ENCODE measurements at places on chromosomes 12 and 14.
A peak's percentile ranks its signal among the peaks of the same experiment; 100 is the strongest.

- DNase-seq, result no peak
These were observed 26.5 kb upstream of the SMOC1 start for GRCh38 chr14:69852531-69853321.

DNA sequence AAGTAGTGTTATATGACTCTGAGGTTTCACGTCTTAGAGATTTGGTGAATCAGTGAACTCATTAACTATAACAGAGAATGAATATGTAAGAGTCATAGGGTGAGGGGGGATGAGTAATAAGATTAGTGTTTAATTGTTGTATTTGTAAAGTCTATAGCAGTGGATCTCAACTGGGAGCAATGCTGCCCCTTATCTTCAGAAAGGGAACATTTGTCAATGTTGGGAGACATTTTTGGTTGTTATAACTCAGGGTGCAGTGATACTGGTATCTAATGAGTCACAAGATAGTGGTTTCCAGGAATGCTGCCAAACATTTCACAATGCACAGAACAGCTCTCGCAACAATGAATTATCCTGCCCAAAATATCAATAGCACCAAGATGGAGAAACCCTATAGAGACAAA is 1193.7 kb downstream of the GALC start:
- DNase-seq, result no peak

- DNase-seq, result no peak
These were observed 18.5 kb upstream of the SFSWAP start for GRCh38 chr12:131692431-131692830.

DNA sequence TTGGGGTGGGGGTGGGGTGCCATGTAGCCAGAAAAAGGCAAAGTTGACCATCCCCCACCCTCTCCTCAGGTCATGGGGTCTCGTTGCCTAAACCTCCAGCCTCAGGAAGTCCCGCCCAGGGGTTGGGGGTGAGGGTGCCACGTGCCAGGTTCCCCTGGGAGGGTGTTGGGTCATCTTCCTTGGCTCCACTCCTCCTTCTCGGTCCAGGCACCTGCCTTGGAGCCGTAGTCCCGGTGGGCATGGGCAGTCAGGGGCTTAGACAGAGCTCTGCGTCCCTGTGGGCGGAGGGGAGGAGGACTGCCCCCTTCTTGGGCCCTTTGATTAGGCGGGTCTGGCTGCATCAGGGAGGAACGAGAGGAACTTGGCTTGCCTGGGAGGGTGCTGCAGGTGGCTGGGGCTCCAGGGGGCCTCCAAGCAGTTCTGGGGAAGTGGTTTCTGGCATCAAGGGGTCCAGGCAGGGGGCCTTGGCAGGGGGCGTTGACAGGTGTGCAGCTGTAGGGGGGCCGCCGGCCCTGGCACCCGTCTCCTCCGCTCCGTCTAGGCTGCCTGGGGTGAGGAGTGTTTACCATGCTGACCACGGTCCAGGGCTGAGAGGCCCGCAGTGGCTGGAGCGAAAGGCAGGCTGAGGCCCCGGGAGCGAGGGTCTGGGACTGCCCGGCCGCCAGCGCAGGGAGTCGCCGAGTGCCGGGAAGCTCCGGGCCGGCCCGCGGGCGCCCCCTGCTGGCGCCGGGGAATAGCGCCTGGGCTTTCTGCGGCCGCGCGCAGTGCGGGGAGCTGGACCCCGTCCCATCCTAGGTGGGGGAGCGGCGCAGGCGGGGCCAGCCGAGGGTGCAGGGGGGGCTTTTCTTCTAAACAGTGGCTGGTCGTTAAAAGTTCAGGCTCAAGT is 7.9 kb downstream of the SETD1B start:
- DNase-seq, result peak; percentile 94

GRCh38 chr12:77342253-77342652 is 276.9 kb upstream of the E2F7 start:
- DNase-seq, result no peak

DNA sequence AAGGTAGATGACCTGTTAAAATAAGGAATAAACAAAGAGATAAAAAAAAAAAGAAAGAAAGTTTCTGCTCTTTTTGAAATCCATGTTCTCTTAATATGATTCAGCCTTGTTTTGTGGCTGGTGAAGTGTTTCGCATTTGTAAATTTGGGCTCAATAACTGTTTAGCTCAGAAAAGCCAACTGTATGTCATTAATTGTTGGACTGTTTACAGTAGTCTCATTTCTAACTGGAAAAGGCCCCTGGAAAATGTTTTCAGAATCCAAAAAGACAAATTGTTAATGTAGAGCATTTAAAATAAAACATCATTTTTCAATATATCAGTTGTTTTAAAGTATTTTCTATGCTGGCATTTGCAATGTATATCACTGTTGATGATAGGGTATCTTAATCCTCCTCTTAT is 47.4 kb upstream of the DYRK2 start:
- DNase-seq, result no peak

DNA sequence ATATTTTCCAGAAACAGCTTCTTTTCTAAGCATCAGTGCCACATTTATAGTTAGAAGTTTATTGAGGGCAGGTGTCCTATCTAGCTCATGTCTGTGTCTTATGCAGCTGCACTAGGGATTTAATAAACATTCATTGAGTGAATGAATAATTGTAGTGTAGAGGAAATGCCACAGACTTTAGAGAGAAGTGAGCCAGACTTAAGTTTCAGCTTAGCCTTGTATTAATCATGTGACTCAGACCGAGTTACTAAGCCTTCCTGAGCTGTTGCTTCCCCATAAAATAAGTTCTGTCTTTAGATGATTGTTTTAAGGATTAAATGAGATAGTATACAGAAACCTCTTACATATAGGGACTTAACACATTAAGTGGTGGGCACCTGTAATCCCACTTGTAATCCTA is 236.1 kb upstream of the DDHD1 start:
- DNase-seq, result no peak

DNA sequence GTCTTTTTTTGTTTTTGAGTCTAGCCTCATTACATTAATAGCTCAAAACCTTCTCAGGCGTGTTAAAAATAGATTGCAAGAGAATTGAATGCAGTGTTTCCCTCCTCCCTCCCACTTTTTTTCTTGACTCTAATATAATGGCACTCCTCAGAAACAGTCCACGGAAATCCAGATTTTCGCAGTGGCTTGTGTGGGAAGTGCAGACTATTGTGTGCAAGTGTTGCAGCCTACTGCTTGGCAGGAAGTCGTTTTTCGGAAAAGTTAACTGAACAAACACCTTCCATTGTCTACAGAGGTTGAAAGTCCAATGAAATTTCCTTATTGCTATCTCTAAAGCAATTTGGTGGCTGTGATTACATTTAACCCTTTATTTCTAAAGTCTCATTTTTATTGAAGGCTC is 147.9 kb upstream of the E2F7 start:
- DNase-seq, result no peak

DNA sequence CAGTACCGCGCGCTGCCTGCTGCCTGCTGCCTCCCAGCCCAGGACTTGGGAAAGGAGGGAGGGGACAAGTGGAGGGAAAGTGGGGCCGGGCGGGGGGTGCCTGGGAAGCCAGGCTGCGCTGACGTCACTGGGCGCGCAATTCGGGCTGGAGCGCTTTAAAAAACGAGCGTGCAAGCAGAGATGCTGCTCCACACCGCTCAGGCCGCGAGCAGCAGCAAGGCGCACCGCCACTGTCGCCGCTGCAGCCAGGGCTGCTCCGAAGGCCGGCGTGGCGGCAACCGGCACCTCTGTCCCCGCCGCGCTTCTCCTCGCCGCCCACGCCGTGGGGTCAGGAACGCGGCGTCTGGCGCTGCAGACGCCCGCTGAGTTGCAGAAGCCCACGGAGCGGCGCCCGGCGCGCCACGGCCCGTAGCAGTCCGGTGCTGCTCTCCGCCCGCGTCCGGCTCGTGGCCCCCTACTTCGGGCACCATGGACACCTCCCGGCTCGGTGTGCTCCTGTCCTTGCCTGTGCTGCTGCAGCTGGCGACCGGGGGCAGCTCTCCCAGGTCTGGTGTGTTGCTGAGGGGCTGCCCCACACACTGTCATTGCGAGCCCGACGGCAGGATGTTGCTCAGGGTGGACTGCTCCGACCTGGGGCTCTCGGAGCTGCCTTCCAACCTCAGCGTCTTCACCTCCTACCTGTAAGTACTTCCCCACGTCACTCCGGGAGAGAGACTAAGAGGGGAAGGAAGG is at the start of gene LGR5:
LGR5 (plus strand) TSS at position 186 of the 732 bp plus-strand sequence; CDS start at position 469, 283 bp downstream.
- peak; percentile 35 for DNase-seq

- no peak for DNase-seq
These were observed 120.7 kb downstream of the FOXN3 start for GRCh38 chr14:89296281-89296745.

GRCh38 chr12:129844662-129845220 is 59.1 kb downstream of the TMEM132D start:
- no peak for DNase-seq

- DNase-seq, result no peak
These were observed 20.8 kb downstream of the ESRRB start for GRCh38 chr14:76396714-76397187.

- no peak for DNase-seq
These were observed 55.5 kb upstream of the ESRRB start for GRCh38 chr14:76320486-76320885.

GRCh38 chr14:95193081-95193480 is 35.8 kb upstream of the DICER1 start:
- DNase-seq, result no peak

- DNase-seq, result no peak
These were observed 608 bp upstream of the PIANP start for GRCh38 chr12:6701078-6701768.

GRCh38 chr14:59117754-59118528 is 70.5 kb upstream of the DAAM1 start:
- no peak for DNase-seq

DNA sequence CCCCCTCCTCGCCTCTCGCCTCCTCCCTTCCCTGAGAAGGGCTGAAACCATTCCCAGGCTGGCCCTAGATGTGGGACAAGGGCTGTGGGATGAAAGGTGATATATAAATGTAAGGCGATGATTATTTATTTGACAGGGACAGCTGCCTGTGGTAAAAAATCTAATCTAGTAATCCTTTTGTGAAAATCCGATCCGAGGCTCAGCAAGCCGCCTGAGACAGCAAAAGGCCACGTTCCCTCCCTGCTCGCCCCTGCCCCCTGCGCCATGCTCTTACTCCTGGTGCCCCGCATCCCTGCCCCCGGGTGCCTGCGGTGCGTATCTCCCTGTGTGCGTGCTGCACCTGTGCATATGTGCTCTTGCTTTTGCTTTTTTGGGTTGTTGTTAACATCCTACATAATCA is 65.2 kb downstream of the TSPAN9 start:
- no peak for DNase-seq

GRCh38 chr14:24390701-24391468 is 7.9 kb upstream of the NYNRIN start:
- no peak for DNase-seq

GRCh38 chr14:68885226-68886108 is 92.6 kb upstream of the ZFP36L1 start:
- no peak for DNase-seq

- no peak for DNase-seq
These were observed 14.7 kb upstream of the POC1B start for GRCh38 chr12:89540586-89540985.

DNA sequence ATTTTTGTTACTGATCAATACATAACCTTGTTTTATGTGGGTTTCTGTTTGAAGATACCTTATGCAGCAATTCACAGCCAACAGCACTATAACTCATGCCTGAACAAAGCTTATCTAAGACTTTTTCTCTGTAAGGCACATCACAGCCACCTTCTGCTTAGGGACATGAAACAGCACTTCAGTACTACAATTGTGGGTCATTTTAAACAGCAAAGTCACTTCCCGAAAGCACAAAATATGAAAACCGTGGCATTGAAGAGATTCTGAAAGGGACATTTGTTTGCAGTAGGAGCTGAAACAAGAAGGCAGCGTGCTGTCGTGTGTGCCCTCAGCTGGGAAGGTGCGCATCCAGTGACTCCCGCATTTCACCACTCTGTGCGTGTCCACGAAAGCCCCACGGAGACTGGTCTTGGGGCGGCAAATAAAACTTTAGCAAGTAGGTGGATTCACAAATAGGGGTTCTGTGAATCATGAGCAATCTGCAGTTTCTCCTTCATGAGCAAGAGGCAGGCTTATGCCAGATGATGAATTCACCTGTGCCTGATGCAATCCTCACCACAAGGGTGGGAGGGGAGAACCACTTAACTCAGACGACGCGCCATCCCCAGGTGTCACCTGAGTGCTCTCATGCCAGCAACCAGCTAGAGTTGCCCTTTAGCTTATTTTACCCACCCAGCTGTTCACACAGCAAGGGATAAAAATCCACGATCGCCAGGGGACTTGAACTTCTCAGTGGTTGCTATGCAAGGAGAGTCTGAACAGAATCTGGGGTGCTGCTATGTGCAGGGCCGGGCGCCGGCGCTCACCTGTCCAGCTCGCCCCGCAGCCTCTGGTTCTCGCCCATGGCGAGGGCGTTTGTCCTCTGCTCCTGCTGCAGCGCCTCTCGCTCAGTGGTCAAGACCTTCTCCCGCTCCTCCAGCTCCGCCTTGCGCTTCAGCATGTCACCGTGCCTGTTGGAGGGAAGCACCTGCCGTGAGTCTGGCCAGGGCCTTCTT is 54.9 kb upstream of the GPR68 start:
- DNase-seq, result no peak

DNA sequence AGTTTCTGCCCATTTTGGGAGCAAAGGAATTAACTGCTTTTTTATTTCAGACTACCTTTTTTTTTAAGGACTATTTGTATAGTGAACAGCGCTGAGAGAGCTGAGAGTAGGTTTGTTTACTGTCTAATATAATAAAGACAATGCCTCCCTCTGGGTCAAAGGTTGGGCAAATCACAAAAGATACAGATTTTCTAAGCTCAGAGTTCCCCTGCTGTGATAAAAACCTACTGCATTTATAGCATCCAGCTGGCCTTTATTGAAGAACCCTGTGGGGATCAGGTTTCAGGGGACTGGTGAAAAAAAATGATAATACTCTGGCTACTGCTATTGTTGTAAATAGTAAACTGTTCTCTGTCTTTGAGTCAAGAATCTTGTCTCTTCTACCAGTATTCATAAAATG is 28.7 kb downstream of the CCDC59 start:
- no peak for DNase-seq

- DNase-seq, result peak; percentile 70
These were observed 28.6 kb downstream of the BAZ2A start for GRCh38 chr12:56601503-56601902.

- DNase-seq, result no peak
These were observed 1.7 kb upstream of the FAM181A start for GRCh38 chr14:93925374-93925895.

GRCh38 chr12:52655251-52655650 is 3.2 kb upstream of the KRT2 start:
- no peak for DNase-seq

DNA sequence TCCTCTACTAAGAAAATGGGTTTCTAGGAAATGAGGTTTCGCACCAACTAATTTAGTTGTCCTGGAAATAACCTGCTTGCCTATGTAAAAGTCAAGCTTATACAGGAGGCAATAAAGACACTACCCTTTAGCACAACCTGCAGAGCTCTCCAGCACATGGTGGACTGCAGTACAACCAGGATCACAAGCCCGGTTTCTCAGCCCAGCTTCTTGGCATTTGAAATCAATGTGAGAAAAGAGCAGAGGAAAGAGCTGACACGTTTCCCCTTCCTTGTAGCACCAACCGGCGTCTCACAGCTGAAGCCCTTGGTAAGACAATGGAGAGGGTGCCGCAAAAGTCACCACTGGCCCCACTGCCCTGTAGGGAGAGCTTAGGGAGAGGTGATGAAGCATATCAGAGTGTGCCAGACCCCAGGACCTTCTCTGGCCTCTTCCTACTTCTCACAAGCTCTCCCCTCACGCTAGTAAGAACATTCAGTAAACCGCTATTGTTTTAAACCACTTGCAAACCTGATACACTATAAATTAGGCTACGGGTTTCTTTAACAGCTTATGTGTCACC is 8.6 kb downstream of the SPTLC2 start:
- no peak for DNase-seq

- DNase-seq, result peak; percentile 68
These were observed 39.2 kb downstream of the NFKBIA start for GRCh38 chr14:35365130-35366055.

- no peak for DNase-seq
These were observed 75.6 kb upstream of the SLC24A4 start for GRCh38 chr14:92247341-92247740.

All from 8988T (cell line).